Activated CD8-positive, alpha-beta memory T cell treated with anti-CD3 and anti-CD28 coated beads, Interleukin-2, amount 50 U/mL, for 4 hours (primary cell): ENCODE measurements at places on chromosomes 6 and 20.
A peak's percentile ranks its signal among the peaks of the same experiment; 100 is the strongest.

GRCh38 chr20:61949714-61950640 is 115.7 kb downstream of the TAF4 start:
- DNase-seq = no peak

DNA sequence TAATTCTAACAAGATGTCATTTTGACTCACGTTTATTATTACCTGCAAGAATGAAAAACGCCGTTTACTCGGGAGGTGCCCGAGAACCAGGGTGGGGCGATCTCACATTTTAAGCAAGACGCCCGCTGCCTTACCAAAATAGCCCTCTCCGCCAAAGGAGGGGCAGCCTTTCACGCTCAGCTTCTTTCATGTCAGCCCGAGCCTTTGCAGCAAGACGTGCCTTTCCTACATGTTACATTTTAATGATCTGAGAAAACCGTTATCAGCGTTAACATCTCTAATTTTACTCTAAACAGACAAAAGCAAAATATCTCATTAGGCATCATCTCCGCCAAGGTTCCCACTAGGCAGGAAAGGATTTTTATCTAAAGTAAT is 2.0 kb downstream of the BACH2 start:
- peak; percentile 52 for DNase-seq

DNA sequence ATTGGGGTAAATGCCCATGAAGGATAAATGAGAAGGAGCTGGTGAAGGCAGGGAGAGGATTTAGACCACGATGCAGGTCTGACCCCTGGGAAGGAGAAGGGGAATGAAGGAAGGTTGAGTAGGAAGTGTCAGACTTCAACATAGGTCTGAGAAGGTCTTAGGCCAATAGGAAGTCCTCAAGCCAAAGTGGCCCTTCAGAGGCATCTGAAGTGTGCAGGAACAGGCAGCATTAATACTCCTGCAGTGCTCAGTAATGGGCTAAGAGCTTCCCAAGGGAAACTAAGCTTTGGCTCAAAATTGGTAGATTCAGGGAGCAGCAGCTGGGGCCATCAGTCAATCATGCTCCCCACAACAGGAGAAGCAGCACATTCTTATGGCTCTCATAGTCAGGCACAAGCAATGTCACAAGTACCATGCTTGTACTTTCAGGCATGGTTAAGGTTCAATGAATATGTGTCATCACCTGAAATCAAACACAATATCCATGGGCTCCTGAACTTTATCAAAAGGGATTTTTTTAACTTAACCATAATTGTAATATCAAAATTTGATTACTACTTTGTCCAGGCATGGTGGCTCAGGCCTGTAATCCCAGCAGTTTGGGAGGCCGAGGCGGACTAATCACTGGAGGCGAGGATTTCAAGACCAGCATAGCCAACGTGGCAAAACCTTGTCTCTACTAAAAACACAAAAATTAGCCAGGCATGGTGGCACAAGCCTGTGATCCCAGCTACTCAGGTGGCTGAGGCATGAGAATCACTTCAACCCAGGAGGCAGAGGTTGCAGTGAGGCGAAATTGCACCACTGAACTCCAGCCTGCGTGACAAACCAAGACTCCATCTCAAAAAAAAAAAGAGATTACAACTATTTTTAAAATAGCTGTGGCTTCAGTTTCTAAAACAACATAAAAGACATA is 9.9 kb downstream of the RALGAPA2 start:
- DNase-seq = no peak

- no peak for DNase-seq
These were observed 32.9 kb upstream of the ID1 start for GRCh38 chr20:31572042-31572700.

DNA sequence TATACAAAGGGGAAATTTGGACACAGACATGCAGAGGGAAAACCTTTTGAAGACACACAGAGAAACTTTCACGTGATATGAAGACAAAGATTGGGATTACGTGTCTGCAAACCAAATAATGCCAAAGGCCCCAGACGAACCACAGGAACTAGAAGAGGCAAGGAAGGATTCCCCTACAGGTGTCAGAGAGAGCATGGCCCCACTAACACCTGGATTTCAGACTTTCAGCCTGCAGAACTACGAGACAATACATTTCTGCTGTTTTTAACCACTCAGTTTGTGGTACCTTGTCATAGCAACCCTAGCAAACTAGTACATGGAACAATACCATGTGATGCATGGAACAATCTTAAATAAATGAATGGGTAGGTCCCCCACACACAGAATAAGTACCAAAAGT is 341.0 kb downstream of the HDGFL1 start:
- no peak for DNase-seq

GRCh38 chr20:7406671-7407070 is 533.6 kb downstream of the HAO1 start:
- no peak for DNase-seq

DNA sequence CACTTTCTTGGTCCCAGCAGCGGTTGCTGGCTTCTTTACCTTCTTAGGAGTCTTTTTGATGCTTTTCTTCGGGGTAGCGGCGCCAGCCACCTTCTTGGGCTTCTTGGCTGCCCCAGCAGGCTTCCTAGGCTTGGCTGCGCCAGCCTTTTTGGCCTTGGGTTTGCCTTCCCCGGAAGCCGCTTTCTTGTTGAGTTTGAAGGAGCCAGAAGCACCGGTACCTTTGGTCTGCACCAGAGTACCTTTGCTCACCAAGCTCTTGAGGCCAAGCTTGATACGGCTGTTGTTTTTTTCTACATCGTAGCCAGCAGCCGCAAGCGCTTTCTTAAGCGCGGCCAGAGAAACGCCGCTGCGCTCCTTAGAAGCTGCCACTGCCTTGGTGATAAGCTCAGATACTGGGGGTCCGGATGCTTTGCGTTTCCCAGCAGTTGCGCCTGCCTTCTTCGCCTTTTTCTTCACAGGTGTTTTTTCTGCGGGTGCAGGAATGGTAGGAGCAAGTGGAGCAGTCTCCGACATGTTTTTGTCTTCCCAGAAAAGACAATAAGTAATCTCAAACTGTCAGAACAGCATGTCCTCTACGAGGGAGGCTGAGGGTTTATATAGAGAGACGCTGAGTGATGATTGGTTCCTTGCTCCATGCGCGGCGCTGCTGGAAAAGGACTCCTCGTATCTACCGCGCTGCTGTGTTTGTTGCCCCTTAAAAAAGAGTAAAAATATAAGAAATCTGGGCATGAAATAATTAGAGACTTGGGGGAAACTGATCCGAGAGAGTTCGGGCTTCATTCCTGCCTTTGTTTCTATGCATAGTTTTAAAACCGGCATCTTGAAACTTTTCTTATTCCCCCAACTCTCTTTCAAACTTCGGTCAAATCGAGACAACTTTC is 130.3 kb upstream of the BTN3A2 start:
- peak; percentile 53 for DNase-seq

DNA sequence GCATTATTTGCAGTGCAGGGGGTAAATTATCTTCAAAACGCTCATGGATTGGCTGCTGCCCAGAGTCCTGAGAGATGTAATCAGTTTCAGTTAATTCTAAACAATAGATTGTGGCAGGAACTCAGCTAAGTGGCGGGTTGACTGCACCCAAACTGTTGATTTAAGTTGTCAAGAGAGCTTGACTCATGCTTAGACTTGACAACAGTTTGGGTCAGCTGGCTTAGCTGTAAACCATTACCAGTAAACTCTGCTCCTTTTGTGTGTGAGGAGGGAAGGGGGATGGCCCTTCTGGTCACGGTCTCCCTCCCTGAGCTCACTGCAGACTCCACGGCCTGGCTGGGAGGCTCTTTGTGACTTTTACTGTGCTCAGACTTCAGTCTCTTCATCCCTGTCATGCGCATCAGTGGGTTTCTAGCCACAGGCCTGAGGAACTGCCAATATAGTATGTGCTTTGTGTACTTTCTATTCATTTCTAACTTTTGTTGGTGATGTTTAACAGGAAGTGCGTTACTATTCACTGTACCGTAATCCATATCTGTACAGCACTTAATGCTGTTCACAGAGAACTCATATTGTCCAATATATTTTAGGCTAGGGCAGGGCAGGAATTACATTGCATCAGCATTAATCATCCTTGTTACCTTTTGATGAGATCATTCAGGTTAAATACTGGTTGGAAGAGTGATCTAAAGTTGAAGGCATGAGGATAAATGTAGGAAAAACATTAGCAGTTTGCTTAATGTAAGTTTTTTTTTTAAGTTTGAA is 488.3 kb downstream of the CDKAL1 start:
- no peak for DNase-seq

- no peak for DNase-seq
These were observed 233.7 kb downstream of the DLL1 start for GRCh38 chr6:170057034-170057734.

- DNase-seq = no peak
These were observed 48.1 kb downstream of the CTCFL start for GRCh38 chr20:57476641-57477461.

GRCh38 chr6:161744211-161745067 is 470.6 kb upstream of the AGPAT4 start:
- no peak for DNase-seq

DNA sequence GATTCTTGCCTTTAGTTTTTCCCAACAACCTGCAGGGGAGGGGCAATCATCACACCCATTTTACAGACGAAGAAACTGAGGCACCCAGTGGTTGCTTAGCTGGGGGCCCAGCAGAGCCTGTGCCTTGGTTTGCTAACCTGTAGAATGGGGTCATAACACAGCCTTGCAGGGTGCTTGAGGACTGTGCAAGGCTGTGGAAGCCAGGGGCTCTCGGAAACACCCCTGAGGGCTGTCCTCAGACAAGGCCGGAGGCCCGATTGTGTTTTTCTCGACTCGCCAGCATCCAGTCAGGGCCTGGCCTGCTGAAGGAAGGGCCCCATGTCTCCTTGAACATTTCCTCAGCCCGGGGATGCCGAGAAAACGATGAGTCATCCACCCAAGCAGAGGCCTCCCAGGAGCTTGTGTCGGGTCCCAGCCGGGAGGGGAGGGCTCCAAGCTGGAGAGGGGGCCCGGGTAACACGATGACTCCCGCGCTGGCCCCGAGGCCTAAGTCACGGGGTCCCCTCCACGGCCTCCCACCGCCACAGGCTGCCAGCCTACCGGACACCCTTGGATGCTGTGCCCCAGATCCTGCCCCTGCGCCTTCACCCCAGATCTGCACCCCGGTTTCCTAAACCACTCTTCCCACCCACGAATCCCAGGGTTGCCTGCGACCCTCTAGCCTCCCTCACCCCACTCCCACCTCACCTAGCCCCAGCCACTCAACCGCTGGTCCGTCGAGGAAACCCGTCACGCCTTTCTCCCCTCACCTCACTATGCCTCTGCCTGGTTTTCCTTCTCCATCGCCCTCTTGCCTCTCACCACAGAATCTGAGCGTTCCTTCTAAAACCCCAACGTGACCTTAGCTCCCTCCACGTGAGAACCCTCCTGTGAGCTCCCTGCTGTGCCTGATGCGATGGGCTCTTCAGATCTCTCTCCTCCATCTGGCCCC is 10.6 kb downstream of the NOL4L start:
- DNase-seq = peak; percentile 29

DNA sequence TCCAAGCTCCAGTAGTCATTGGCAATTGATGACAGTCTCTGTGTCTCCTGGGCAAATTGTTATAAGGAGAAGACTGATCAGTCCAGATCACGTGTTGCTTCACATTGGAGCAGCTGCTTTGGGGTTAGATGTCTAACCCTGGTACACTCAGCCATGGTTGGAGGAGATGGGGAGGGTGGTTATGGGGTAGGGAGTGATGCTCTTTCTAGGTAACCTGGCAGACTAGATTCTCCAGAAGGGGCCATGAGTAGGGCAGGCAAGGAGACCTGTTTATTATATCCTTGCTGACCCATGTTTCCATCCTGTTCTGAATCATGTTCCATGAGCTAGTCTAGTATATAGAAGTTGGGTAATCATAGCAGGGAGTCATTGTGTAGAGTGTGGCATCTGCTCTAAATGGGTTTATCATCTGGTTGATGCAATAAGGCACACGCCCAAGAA is 50.8 kb upstream of the BACH2 start:
- no peak for DNase-seq

GRCh38 chr6:30155520-30156261 is 5.3 kb downstream of the TRIM10 start:
- no peak for DNase-seq

GRCh38 chr6:4581468-4582385 is 194.5 kb upstream of the CDYL start:
- no peak for DNase-seq

DNA sequence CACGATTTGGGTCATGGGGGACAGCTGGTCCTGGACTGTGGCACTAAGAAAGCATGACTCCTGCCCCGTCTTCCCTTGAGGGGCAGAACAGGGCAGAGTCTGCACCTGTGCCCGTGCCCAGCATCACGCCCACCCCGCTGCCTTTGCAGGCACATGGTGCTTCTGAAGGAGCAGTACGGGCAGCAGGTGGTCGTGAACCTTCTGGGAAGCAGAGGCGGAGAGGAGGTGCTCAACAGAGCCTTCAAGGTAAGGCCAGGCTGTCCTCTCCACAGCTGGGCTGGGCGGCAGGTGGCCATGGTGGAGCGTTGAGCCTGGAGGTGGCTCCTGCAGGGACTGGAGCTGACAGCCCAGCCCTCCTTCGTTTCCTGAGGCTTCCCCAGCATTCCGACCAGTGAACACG is 77.4 kb downstream of the SYNJ2 start:
- no peak for DNase-seq

- no peak for DNase-seq
These were observed 475.9 kb upstream of the MARCKS start for GRCh38 chr6:113381232-113381631.

GRCh38 chr20:52410182-52410647 is 218.6 kb upstream of the ZFP64 start:
- DNase-seq = peak; percentile 55

GRCh38 chr20:14488756-14489479 is 151.5 kb upstream of the FLRT3 start:
- DNase-seq = no peak

GRCh38 chr6:162029873-162030576 is 697.5 kb downstream of the PRKN start:
- no peak for DNase-seq

DNA sequence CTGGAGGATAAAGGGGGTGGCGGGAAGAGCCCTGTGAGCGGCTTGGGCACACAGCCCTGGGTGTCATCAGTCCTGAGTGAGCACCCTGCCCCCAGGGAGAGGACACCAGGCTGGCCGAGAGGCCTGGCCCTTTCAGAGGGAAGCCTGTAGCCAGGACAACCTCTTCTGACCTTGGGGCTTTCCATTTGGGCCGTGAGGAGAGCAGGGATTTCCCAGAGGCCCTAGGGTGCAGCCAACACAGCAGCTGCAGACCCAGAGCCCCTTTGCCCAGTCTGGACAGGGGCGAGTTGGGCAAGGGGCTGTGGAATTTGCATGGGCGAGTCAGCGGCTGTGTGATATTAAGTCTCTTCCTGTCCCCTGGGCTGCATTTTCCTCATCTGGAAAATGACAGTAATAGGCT is 6.3 kb downstream of the MAP1LC3A start:
- no peak for DNase-seq

DNA sequence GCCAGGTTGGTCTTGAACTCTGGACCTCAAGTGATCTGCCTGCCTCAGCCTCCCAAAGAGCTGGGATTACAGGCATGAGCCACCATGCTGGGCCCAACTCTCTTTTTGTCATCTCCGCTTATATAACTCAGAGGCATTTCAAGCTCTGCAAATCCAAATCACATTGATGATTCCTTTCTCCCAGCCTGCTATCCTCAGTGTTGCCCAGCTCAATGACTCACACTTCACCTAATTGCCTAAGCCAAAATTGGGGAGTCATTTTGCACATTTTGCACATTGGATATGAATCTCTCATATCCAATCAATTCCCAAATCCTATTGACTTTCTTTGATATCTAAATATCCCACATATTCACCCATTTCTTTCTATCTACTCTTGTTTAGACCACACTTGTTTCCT is 3.9 kb downstream of the UTRN start:
- no peak for DNase-seq
